Activated CD4-positive, alpha-beta T cell treated with anti-CD3 and anti-CD28 coated beads, Interleukin-2, amount 10 ng/mL, durations not matched to agents 24 days and 14 days (primary cell): ENCODE measurements at places on chromosomes 1 and 21. TPM values are rescaled to one million over a fixed set of nuclear protein-coding genes. Genes with fewer than 3 reads are reported as not detected.

The NBPF4 gene
- 0.14 TPM in 1 of 2 replicates, not detected in the other for total RNA-seq

DNA sequence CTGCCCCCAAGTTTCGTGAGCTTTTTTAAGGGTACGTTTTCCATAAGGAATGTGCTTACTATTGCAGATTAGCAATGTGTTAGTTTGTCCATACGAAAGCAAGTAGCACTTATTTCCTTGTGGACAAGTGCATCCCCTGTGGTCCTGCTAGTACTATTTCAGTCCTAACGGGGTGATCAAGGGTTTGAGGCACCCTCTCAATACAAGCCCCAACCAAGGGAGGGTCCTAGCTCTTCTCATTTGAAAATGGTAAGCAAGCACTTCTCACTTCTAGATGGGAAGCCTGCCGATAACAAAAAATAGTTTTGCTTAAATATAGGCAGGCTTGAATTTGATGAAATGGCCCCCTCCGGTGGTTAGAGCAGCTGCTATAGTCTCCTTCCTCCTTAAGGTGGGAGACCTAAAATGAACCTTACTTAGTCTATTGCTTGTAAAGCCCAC, 64.0 kb upstream of the HMCN1 start:
- peak; percentile 84 for DNase-seq
- no peaks in the 10 kb centered on the region for H3K36me3 ChIP-seq
- no peak overlapping the region for H3K27ac ChIP-seq
- H3K27me3 ChIP-seq = no peaks in the 10 kb centered on the region
- peaks cover 24% of the 10 kb centered on the region for H3K4me1 ChIP-seq
- H3K4me3 ChIP-seq = no peak overlapping the region

The ATP1A2 gene
- not detected in 2 replicates for total RNA-seq

GRCh38 chr1:110634455-110635311, 28.5 kb upstream of the KCNA2 start:
- H3K36me3 ChIP-seq = no peaks in the 10 kb centered on the region
- H3K27ac ChIP-seq = peak overlapping the region; percentile 94
- DNase-seq = peak; percentile 91
- peak overlapping the region; percentile 76 for H3K4me3 ChIP-seq
- H3K4me1 ChIP-seq = peaks cover 58% of the 10 kb centered on the region
- H3K27me3 ChIP-seq = no peaks in the 10 kb centered on the region

DNA sequence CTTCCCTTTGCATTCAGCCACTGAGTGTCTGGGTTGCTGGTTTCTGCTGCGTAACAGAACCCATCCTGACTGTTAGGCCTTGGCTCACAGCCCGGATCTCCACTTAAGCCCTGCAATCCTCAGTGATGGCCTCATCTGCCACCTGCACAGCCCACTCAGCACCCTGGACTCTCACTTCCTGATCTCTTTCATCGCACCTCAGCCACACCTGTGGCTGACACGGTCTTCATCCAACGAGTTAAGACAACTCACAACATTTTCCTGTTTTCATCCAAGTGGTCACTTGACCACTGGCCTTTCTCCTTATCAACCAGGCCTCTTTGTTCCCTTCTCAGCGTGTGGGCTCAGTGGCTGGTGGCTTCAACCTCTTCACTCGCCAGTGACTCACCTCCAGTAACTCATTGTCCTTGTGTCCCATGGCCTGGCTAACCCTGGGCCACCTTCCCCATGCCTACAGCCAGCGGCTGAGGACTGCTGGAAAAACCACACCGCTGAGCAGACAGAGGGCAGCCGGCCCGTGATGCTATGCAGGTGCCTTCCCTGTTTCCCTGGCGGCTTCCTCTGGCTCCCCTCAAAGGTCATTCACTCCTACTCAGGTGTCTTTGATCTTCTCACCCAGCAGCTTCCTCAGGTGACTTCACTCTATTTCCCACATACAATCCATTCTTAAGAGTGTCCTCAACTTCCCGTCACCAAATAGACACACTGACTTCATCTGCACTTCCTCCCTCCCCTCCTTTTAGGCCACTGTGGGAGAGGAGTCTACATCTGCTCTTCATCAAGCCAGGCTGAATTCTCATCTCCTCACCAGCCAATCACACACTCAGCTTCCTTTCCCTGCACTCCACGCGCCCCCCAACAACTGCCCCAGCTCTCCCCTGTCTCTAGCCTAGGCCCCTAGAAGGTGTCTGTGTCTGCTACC, 19.9 kb upstream of the EDN2 start:
- H3K4me1 ChIP-seq = peaks cover 10% of the 10 kb centered on the region
- no peak for DNase-seq
- H3K36me3 ChIP-seq = peaks cover 7% of the 10 kb centered on the region
- H3K27ac ChIP-seq = no peak overlapping the region

The SERINC2 gene
- not detected in 2 replicates for total RNA-seq

- H3K36me3 ChIP-seq = peaks cover 17% of the 10 kb centered on the region
- no peak overlapping the region for H3K4me3 ChIP-seq
- H3K4me1 ChIP-seq = peaks cover 31% of the 10 kb centered on the region
- no peaks in the 10 kb centered on the region for H3K27me3 ChIP-seq
- no peak overlapping the region for H3K27ac ChIP-seq
- DNase-seq = no peak
Observed at GRCh38 chr1:147626291-147626690, 44.0 kb downstream of the ACP6 start.

DNA sequence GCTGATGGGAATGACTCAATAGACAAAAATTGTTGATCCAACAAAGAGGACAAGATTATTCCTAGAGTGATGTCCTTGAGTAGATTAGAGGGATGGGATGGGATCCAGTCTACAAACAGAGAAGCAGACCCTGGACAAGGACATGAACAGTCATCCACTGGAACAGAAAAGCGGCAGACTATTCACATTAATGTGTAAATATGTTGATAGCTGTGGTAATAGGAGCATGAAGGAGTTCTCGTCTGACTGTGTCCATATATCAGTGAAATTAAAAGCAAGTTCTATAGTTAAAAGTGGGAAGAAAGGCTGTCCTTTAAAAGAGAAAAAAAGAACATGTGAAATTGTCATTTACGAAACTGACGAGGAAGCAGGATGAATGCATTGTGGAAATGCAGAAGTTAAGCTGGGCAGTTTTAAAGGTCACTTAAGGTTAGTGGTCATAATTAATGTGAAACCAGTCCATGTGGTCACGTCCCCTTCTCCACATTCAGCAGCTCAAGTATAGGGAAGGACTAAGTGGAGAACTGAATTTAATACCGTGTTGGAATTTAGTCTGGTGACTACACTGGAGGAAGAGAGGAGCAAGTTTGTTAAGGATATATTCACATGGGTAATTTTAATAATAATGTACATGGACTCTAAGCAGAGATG, 62.1 kb downstream of the PIK3R3 start:
- peaks cover 2% of the 10 kb centered on the region for H3K27me3 ChIP-seq
- H3K4me1 ChIP-seq = peaks cover 3% of the 10 kb centered on the region
- H3K4me3 ChIP-seq = no peak overlapping the region
- H3K27ac ChIP-seq = no peak overlapping the region
- no peaks in the 10 kb centered on the region for H3K36me3 ChIP-seq
- DNase-seq = no peak

GRCh38 chr21:46637952-46638746, 2.7 kb downstream of the PRMT2 start:
- H3K27ac ChIP-seq = peak overlapping the region; percentile 87
- H3K4me3 ChIP-seq = peak overlapping the region; percentile 78
- DNase-seq = no peak
- H3K4me1 ChIP-seq = peaks cover 60% of the 10 kb centered on the region
- peaks cover 36% of the 10 kb centered on the region for H3K36me3 ChIP-seq

The FOXO6 gene
- not detected in 2 replicates for total RNA-seq

DNA sequence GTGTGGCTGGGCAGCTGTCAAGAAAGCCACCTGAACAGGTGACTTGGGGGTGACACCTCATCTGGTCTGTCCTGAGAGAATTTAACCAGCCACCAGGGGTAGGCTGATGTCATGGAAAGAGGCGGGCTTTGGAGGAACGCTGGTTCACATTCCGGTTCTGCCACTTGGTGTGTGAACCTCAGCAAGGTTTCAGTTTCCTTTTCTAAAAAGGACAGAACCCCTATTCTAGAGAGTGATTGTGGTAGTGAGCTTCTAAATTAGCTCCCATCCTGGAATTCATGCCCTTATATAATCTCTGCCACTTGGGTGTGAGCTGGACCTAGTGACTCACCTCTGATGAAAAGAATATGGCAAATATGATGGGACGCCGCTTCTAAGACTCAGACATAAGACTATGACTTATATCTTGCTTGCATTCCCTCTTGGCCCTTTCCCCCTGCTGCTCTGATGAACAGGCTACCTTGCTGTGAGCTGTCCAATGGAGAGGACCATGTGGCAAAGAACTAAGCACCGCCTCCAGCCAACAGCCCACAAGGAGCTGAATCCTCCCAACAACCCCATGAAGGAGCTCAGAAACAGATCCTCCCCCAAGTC, 332.1 kb downstream of the RRAGC start:
- peak; percentile 94 for DNase-seq
- peaks cover 9% of the 10 kb centered on the region for H3K27me3 ChIP-seq
- H3K4me1 ChIP-seq = peaks cover 21% of the 10 kb centered on the region
- H3K4me3 ChIP-seq = peak overlapping the region; percentile 63

The NOS1AP gene
- total RNA-seq = 0.17 TPM in 1 of 2 replicates, not detected in the other

The KLHDC9 gene
- not detected in 2 replicates for total RNA-seq

DNA sequence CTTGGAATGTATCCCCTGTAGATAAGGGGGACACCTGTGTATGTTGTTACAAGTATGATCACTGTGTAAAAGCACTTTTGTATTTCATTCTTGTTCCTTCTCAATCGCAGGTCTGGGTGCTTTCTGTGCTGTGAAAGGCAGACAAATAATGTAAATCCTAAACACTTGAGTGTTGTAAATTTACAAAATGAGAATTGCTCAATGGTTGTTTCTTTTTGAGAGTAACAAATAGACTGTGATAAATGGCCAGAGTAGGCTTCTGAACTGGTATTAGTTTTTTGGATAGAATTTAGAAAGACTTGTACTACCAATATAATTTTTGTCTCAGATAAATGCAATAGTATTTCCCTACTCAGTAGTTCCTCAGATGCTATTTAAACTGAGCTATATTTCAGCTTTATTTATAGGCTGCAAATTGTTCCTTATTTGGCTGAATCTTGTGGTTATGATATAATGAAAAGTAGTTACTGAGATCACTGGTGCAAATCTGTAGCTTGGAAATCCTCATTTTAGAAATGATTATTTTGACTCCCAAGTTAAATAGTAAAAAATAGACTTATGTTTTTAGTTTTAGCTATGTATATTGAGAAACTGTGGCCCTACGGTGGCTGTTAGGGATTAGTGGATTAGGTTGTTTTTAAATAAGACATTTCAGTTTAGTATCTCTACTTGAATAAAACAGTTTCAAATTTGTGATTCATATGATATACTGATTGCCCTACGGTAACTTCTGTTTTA, 9.2 kb downstream of the BACH1 start:
- H3K4me1 ChIP-seq = peaks cover 27% of the 10 kb centered on the region
- H3K27ac ChIP-seq = no peak overlapping the region
- H3K27me3 ChIP-seq = no peaks in the 10 kb centered on the region
- H3K4me3 ChIP-seq = no peak overlapping the region
- no peak for DNase-seq

DNA sequence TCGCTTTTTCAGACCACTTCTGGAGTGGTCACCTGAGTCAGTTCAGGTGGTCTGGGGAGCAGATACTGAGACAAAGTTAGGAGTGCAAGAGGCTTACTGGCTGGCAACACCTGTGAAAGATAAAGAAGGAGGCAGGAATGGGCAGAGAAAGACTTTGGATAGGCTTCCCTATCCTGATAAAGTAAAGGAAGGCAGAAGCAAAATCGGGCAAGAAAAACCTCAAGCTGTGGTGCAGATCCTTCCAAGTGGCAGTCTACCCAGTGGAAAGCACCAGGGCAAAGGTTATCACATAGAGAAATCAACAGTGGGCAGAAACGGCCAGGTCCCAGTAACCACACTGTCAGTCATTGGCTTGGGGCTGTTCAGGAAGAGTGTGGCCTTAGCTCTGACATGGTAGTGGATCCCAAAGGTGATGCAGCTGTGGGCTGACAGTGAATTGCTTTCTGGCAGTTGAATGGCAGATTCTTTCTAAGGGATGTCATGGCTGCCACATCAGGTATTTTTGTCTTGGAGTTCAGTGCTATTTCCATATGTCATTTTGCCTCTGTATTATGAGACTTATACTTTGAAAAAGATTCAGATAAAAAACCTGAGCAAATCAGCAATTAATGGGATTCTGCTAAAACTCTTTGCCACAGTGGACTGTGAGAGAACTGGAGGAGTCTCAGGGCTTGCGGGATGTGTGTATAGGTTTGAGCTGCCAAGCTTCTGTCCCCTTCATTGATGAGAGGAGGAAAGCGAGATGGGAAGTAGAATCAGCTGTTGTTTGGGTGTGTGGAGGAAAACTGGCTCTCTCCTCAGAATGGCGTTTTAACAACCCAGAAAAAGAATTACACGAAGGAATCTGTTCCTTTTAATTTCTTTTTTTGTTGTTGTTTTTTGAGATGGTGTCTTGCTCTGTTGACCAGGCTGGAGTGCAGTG, 8.1 kb upstream of the CGN start:
- DNase-seq = no peak
- peaks cover 17% of the 10 kb centered on the region for H3K27me3 ChIP-seq
- H3K36me3 ChIP-seq = no peaks in the 10 kb centered on the region
- no peak overlapping the region for H3K27ac ChIP-seq

The GIPC2 gene
- 0.05 TPM in 1 of 2 replicates, not detected in the other for total RNA-seq

DNA sequence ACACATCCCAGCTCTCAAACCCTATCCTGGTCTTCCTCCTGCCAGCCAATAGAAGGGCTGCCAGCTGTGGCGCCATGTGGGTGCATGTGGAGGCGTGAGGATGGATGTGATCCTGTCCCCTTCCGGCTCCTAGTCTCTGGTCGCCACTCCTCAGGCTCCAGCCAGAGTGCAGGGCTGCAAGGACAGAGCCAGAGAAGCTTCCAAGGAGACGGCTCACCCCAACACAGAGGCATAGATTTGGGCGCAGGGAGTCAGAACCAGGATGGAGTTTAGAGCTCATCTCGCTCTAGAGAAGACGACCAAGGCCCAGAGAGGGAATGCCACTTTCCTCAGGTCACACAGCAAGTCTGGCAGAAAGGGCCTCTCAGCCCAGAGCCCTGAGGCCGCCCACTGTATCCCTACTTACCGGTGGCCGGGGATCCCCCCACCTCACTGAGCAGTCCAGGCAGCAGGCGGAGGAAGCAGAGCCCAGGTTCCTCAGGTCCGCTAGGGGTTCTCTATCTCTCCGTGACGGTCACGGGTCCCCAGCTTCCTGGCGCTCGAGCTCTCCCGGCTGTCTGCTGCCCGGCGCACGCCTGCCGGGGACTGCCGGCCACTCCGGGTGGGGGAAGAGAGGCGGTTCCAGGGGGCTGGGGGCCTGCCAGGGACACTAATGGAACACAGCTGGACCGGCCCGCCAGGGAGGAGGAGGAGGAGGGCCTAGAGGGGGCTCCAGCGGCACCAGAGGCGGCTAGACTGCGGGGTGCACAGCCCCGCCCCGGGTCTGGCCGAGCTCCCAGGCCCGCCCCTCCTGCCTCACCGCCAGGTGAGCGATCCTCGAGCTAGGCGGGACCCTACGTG, at the start of gene COL16A1:
Gene COL16A1 (minus strand): TSS at position 587 of the 840 bp plus-strand sequence. CDS start 1,824 bp downstream, outside the sequence.
- H3K36me3 ChIP-seq = no peaks in the 10 kb centered on the region
- peaks cover 40% of the 10 kb centered on the region for H3K4me1 ChIP-seq
- peaks cover 34% of the 10 kb centered on the region for H3K27me3 ChIP-seq
- H3K4me3 ChIP-seq = peak within 1 kb of the TSS; percentile 62

GRCh38 chr1:161722406-161722805, 1.1 kb downstream of the FCRLB start:
- no peak overlapping the region for H3K4me3 ChIP-seq
- no peaks in the 10 kb centered on the region for H3K36me3 ChIP-seq
- peaks cover 62% of the 10 kb centered on the region for H3K27me3 ChIP-seq
- no peak overlapping the region for H3K27ac ChIP-seq

- no peaks in the 10 kb centered on the region for H3K36me3 ChIP-seq
- no peak overlapping the region for H3K4me3 ChIP-seq
- no peak for DNase-seq
- H3K4me1 ChIP-seq = no peaks in the 10 kb centered on the region
Observed at GRCh38 chr1:206978259-206978658, 8.0 kb upstream of the FCAMR start.
